ENCODE measurements at places on chromosomes 5 and 9.

DNA sequence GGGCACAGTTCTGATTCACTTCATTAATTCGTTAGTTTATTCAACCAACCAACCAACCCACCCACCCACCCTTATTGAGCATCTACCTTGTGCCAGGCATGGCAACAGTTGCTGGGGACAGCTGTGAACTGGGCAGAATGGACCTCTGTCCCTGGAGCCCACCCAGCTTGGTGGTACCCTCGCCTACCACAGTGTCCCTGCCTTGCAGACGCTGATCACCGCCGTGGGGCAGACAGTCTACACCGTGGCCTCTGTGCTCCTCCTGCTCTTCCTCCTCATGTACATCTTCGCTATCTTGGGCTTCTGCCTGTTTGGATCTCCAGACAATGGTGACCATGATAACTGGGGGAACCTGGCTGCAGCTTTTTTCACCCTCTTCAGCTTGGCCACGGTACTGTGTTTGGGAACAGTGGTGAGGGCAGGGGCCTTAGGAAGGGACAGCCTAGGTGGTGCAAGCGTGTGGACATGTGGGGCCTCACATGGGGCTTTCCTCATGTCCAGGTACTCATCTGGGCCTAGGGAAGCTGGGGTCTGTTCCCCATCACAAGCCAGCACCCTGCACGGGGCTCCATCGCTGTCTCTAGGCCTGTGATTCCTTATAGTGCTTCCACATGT lies 26.2 kb downstream of the PITX1 start:
- DNase-seq, result no peak

- DNase-seq, result no peak
Measured at GRCh38 chr5:5025774-5026408, 114.2 kb upstream of the ADAMTS16 start.

GRCh38 chr9:116154334-116154975 lies 864 bp downstream of the PAPPA start:
- no peak for DNase-seq

DNA sequence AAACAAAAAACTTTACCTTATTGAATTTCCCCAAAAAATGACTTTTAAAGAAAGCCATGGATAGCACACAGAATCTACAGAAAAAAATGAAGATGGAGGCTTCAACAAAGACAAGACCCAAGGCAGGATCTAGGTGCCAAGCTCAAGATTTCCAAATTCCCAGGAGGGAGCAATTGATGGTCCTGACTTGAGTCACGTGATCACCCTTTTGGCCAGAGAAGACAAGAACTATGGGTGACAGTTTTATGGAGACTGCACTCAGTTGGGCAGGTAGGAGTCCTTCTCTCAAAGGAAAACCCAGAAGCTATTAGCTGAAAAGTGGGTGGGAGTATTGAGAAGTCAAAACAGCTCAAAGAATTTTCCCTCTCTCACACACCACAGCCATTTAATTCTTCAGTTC lies 3.2 kb upstream of the SLIT3 start:
- DNase-seq, result no peak

DNA sequence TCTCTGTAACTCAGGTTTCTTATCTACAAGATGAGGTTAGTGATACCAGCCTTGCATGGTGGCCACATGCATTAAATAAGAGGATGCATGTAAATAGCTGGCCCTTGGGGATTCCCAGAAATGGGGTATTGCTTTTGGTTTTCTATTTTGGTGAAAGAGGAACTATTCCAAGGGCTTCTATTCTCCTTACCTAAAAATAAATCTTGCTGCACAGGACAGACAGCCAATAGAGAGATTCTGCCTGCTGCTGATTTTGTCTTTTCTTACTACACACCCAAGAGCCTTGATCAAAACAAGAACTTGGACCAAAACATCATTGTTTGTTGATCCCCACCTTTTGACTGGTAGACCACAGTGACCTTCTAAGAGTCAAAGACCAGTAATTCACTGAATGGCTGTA lies 161.8 kb downstream of the PJA2 start:
- DNase-seq, result no peak

- DNase-seq, result peak; percentile 66
Measured at GRCh38 chr9:128555180-128555721, 2.9 kb downstream of the SPTAN1 start.

GRCh38 chr5:160432787-160433186 lies 11.1 kb downstream of the PTTG1 start:
- DNase-seq, result no peak

- no peak for DNase-seq
Measured at GRCh38 chr9:88441301-88442007, 53.2 kb downstream of the SPIN1 start.

GRCh38 chr5:107254214-107254901 lies 416.4 kb downstream of the EFNA5 start:
- DNase-seq, result no peak

DNA sequence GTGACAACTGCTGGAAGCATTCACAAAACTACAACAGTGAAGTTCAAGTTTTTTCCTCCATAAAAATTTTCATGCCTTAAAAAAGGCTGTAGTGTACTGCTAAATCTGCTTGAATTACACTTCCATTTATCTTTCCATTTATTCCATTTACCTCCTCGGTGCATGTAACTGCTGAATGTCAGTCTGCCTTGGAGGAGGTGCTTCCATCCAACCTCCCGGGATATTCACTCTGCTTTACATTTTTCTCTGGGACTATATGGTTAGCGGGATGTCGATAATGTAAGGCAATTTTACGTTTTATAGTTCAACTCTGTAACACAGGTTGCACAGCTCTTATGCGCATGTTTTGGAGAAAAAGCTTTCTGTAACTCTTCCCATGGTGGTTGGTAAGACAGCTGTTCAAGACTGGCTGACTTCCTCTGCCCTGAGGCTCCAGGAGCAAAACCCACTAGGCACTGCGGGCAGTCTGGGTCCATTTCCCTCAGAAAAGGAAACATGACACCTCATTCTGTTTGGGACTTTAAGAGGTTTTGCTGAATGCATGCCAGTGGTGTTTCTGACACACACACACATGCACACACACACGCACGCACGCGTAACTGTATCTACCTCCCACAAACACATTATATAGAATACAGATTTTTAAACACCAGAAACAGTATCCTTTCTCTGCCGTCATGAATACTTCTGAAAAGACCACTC lies 66.1 kb downstream of the SPTLC1 start:
- DNase-seq, result no peak

DNA sequence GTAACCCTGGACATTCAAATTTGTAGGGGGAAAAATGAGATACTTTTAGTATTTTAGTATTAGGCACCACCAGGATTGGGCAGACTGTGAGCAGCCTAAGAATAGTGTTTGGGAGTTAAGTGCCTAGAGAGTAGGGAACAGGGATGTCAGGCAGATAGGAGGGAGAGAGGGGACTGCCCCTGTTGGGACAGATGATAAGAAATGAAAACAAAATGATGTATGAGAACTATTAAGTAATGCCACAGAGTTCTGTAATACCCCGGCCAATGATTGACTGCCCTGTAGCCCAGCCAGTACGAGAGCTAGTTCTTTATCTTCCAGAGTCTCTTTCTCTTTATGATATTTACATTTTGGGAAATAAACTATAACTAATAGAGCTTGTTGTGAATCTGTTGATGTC lies 24.4 kb downstream of the ARHGAP26 start:
- DNase-seq, result no peak

GRCh38 chr5:138272681-138273080 lies 1.7 kb downstream of the GFRA3 start:
- DNase-seq, result no peak

- no peak for DNase-seq
Measured at GRCh38 chr9:133112663-133113026, 8.4 kb downstream of the RALGDS start.

DNA sequence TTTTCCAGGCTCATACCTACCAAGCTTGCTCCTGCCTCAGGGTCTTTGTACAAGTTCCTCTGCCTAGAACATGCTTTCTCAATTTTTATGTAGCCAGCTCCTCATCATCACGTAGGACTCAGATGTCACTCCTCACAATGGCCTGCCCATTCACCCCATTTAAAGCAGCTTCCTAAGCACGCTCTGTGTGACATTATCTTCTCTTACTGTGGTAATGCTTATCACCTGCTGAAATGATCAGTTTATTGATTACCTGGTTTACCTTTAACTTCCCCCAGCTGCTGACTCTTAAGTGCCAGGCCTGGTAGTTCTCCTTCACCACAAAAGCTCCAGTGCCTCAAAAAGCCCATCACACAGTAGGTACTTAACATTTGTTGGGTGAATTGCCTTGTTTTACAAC lies 13.6 kb downstream of the FUBP3 start:
- DNase-seq, result no peak

DNA sequence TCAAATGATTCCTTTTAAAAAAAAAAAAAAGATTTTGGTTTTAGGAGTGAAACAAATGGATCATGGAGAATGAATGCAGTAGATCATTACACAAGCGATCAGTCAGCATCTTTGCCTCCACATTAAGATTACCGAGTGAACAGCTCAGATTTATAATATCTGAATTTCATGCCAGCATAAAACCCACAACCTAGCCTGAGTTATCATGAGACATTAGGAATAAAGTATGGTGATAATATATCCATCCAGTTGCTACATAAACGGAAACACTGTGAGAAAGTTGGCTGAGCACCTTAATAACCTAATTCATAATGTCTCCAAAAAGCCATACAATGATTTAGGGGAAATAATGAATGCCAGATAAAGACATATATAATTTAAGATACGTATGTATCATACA lies 553.1 kb upstream of the TUSC1 start:
- DNase-seq, result no peak

DNA sequence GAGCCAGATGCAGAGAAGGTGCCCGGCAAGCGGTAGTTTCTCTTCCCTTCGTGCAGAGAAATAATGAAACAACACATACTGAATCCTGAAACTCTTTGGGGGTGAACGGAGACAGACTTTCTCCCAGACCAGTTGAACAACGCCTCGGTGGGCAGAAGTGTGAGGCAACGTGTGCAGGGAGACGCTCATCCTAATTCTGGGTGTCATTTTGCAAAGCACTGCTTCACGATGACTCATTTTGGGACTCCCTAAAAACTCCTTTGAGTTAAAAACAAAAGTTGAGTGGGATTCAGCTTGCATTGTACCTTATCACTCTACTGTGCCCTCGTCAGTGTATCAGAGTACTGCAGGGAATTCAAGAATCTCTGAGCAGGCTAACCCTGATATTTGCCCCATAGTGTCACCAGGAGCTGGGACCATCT lies 3.5 kb upstream of the NEK6 start:
- DNase-seq, result no peak

DNA sequence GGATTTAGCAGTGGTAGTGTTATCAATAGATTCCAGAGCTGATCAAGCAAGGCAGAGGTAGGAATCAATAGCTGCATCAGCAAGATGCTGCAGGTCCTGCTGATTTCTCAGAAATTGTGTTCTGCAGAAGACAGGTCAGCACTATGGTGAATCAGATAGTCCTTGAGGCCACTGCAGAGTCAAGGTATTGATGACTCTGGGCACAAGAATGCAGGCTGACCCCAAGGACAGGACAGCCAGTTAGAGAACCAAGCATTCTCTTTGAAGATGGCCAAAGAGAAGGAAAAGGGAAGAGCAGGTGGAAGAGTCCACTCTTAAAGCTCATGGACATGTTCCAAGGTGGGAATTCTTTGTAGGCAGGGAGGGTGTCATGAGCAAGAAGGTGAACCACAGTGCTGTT lies 28.0 kb downstream of the PRUNE2 start:
- DNase-seq, result no peak

GRCh38 chr9:7452378-7452777 lies 347.2 kb downstream of the DMAC1 start:
- no peak for DNase-seq

DNA sequence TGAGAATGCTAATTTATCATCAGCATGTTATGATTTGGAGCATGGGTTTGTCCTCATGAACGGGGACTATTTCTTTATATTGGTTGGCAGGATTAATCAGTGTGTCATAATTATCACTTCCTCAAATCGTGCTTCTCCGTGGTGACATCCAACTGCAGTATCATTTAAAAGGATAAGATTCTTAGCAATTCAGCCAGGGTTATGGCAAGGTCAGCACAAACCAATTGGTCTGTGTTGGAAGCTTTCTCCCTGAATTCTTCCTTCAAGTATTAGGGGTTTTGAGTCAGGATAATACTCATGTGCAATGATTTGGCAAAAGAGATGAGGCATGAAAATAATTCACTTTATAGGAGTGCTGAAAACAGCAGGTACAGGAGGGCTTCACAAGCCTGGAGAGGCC lies 5.5 kb upstream of the CAMLG start:
- DNase-seq, result no peak

DNA sequence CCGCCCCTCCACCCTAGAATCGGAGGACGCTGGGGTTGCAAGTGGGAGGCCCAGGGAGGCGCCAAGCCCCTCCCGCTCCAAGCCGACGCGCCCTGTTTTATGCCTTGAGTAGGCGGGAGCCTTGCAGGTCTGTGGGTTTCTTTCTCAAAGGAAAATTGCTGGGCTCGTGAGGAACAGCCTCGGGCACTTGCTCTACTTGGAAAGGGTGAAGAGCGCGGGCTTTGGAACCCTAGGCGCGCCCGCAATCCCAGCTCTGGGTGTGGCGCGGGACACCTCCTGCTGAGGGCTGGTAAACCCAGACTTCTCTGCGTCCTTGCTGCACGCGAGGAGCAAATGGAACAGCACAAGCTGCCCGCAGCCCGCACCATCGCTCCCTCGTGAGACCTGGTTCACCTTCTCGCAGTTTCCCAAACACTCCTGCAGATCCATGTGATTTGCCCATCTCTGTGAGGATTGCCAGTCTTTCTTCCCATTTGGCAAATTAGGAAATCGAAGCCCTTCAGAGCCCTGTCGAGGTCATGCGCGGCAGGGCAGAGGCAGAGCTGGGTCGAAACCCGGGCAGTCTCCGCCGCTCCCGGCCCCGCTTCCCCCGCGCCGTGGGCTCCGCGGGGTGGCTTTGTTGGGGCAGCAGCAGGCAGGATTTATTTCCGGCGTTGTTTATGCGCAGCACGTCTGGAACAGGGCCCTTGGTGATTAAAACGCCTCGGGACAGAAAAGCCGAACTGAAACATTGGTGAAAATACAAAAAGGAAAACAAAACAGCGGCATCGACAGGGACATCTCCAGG lies 98.4 kb upstream of the CPLX2 start:
- no peak for DNase-seq

DNA sequence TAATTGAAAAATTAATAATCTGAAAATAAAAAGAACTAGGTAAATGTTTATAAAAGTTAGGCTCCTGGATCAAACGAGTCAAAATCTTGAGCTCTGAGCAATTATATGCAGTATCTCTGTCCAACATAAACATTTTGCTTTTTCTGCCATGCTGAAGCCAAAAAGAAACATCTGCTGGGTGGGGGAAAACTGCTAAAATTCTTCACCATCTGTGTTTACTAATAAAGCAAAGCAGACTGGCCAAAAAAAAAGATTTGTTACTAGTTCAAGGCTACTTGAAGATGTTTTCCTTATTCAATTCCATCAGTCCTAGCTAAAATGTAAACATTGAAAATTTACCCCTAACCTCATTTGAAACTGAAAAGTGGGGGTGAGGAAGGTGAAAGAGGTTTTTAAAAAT lies 29.7 kb downstream of the GTF3C4 start:
- peak; percentile 16 for DNase-seq

DNA sequence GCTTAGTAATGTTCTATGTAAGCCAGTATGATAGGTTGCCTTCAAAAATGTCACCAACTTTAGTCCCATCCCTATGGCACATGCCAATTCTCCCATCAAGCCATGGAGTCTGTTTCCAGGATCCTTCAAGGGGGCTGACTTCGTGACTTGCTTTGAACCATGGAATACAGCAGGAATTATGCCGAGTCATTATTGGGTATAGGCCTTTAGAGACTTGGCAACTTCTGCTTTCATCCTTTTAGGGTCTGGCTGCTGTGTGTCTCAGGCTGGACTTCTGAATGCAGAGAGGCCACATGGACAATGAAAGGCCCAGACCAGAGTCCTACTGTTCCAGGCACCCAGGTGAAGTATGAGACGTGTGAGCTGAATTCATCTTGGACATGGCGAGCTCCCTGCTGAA lies 109.8 kb downstream of the DENND1A start:
- no peak for DNase-seq

- no peak for DNase-seq
Measured at GRCh38 chr5:75496026-75496425, 15.4 kb downstream of the CERT1 start.
